Body of pancreas (tissue), 4 donors: ENCODE measurements at places on chromosomes 12 and 14.
A peak's percentile ranks its signal among the peaks of the same experiment; 100 is the strongest.

DNA sequence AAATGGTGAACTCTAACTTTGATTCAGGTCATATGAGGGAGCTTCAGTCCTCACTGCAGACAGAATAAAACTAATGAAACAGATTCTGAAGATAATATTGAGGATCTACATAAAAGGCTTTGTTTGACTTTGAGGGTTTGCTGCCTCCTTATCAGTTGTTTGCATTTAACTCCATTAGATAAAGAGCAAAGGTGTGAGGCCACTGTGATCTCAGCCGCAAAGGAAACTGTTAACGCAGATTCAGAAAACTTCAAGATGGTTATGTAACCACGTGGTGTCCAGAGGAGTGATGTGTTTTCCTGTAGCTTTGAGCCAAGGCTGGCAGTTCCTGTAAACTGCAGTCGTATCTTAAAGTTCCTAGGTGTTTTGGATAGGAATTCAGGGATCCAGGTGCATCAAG is 67.8 kb downstream of the METTL25 start:
- no peak for DNase-seq

DNA sequence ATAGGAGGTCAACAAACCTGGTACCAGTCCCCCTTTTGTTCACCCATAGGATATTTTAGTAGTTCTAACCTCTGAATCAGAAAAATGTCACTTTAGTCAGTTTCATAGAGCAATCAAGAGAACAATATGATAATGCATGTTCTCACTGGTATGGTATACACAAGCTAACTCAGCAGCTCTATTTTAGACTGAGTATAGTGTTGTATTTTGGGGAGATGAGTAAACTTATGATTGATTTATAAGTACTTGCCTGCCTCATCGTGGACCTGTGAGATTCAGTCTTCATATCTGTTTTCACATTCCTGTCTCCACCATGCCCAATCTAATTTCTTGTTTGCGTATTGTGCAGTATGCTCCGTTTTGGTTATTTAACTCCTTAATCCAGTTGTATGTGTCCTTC is 20.9 kb downstream of the COX16 start:
- DNase-seq: no peak

DNA sequence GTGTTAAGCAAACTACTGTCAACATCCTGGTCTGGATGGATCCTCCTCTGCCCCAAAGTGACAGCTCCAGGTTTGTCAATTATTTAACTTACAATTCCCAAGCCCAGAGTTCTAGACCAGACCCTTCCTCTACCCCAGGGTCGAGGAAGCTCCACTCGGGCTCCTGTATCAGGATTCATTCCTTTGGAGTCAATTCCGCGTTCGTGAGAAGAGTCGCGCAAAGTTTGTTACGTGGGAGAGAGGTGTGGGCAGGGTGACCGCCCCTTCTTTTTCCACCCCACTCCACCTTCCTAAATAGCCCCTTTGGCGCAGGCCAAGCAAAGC is 479 bp downstream of the SEL1L start:
- DNase-seq: no peak

- no peak for DNase-seq
Measured at GRCh38 chr12:114447274-114447716, 41.4 kb upstream of the TBX5 start.

GRCh38 chr12:48420039-48420775 is 52.2 kb upstream of the ANP32D start:
- DNase-seq: no peak

- no peak for DNase-seq
Measured at GRCh38 chr14:94636744-94637412, 24.7 kb downstream of the SERPINA3 start.

- DNase-seq: peak; percentile 32
Measured at GRCh38 chr14:35402323-35403113, 2.0 kb downstream of the NFKBIA start.

DNA sequence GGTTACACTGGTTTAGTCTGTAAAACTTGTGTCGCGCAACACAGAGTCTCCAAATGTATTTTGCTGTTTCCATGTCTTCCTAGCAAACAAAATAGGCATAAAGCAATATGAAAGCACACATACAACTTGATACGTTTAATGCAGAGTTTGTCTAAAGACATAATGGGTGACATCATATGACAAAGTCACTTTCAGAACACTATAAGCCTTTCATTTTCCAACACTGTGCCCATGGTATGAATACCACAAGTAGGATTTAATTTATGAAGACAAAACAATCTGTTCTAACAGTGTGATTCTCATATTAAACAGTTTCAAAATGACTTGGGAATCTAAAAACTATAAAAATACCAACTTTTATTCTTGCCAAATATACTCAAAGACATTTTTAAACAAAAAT is 58.4 kb downstream of the PTPN21 start:
- DNase-seq: no peak

GRCh38 chr12:110794623-110795280 is 52.0 kb upstream of the CCDC63 start:
- peak; percentile 49 for DNase-seq
